Foreskin fibroblast (primary cell): ENCODE measurements at places on chromosomes 5 and 9.

- no peak for DNase-seq
Measured at GRCh38 chr5:59198365-59198764, 615.5 kb downstream of the RAB3C start.

GRCh38 chr9:137227054-137227852, at the start of gene RNF224:
Gene RNF224, plus strand, starts transcription at chr9:137227502. Its CDS starts 834 bp downstream, at chr9:137228336.
- peak; percentile 53 for DNase-seq

DNA sequence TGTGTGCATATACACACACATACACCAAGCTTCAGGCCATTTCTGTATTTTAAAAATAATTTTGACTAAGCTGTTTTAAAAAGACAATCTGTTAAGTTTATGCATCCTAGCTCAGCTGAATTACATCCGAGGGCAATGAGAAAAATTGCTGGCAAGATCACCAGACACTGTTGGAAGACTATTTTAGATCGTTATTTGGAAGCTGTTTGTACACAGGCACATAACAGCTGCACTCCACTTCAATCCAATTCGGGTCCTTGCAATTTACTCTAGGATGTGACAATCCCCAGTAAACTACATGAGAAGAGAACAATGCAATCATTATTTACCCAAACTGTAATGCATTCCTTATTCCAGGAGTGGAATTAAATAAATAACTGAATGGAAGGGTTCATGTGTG, 79.3 kb upstream of the RASA1 start:
- no peak for DNase-seq

GRCh38 chr9:115972362-115972761, 181.2 kb upstream of the PAPPA start:
- DNase-seq: peak; percentile 44

DNA sequence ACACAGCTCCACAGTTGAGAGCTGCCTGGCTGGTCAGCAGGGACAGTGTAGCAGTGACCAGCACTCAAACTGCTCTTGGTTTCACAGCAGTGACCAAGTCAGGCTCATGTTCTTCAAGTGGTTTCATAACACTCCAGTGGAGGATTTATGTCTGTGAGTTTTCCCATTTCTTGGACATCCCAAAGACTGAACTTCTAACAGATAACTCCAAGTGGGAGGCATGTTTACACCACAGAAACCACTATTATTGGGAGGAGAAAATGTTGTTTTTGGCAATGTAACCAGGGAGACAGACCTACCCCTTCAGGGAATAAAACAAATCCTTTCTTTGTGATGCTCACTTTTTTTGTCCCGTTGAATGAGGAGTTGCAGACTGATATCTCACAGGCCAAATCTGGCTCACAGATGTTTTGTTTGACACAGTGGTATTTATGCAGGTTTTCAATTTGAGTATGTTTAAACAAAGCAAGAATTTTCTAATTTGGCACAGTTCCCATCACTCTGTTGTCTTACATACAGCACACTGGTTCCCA, 141.5 kb downstream of the RMI1 start:
- no peak for DNase-seq

- no peak for DNase-seq
Measured at GRCh38 chr5:169778622-169779596, 141.8 kb downstream of the DOCK2 start.

DNA sequence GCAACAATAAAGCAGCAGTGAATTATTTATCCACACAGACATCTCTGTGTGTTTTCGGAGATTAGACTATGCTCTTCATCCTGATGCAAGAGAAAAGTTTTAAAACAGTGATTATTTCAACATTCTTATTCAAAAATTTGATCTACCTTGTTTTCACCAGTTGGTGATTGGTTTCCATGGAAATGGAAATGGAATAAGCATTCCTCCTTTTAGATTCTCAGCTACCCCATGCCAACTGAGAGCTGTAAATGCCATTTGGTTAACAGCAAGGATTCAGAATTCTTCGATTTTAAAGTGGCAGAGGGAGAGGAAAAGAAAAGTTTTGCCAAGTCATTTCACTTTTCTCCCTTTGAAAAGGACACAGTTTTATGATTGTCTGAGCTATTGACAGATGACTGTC, 154.7 kb downstream of the PCSK5 start:
- DNase-seq: no peak

GRCh38 chr5:14009575-14009974, 65.1 kb upstream of the DNAH5 start:
- DNase-seq: no peak

DNA sequence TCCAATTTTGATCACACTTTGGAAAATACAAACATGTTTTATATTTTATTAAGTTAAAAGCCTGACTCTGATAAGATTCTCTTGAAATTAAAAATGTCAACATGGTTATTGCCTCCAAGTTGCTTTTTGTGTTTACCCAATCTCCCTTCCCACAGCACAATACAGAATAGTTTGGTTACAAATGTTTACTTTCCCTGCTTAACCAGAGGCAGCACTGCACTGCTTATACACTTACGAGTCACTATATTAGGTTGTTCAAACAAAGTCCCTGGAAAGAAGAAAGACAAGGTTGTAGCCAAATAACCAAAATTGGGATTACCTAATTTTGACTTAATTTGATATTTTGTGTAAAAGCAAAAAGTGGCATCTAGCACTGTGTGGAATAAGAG, 25.9 kb downstream of the SRFBP1 start:
- peak; percentile 35 for DNase-seq

DNA sequence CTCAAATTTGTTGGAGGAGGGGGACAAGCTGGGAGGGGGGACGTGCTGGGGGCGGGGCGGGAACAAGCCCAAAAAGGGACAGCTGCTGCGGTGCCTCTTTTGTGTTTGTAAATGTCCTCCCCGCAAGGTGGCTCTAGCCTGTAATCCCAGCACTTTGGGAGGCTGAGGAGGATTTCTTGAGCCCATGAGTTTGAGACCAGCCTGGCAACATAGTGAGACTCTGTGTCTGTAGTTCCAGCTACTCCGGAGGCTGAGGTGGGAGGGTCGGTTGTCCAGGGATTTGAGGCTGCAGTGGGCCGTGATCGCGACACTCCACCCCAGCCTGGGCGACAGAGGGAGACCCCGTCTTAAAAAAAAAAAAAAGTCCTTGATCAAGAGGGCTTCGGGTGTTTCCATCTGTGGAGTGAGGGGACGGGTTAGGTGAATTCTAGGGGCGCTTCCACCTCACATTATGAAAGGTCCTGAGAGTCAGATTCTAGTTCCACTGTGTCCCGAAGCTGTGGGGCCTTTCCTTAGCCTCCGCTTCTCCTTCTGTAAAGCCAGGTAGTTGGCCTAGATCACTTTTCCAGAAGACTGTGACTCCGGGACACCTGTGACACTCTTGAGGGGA, 779 bp upstream of the CTNNA1 start:
- peak; percentile 45 for DNase-seq

DNA sequence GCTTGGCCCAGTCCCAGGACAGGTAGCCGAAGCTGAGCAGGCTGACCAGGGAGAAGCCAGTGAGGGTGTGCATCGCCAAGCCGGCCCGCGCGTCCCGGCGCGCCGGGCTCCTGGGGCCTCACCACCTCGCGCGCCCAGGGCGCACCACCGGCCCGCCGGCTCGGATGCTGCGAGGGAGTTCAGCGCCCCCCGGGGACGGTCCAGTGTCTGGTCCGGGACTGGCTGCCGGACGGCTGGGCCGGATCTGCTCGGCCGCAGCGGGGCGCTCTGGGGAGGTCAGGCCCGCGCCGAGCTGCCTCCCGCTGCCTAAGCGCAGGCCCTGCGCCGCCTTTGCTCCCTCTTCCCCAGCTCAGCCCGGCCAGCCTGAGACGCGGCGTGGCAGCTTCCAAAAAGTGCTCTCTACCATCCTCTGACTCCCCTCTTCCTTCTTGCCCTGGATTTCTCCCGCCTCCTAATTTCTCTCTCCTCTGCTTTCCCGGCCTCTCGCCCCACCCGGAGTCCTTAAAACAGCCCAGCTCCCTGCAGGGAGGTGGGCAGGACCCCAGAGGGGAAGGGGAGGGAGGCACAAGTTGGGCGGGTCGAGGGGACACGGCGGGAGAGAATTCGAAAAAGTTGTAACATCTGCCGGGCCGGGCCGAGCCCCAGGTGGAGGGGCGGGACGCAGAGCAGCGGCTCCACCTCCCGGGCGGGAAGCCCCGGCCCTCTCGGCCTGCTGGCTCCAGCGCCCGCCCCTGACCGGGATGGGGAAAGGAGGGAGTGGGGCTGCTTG, at the start of gene ARSI:
TSS of gene ARSI (minus strand) at position 605 of the 769 bp plus-strand sequence. CDS start at position 73, 532 bp downstream.
- peak; percentile 67 for DNase-seq

DNA sequence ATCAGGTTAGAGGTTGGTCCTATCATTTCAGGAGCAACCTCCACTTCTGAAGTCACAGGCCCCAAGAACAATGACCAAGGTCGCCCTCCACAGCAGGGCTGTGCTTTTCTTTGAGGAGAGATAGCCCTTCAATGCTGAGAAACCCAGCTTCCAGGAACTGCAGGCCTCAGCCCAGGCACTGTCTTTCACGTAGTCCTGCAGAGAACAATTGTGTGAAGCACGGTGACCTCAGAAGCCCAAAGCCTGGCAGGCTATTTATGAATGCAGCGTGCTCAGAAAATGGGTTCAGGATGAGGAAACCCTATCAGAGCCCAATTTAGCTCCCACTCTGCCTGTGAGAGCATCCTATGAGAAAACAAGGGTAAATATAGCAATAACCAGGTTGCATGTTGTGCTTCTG, 388.3 kb downstream of the PLK2 start:
- no peak for DNase-seq

DNA sequence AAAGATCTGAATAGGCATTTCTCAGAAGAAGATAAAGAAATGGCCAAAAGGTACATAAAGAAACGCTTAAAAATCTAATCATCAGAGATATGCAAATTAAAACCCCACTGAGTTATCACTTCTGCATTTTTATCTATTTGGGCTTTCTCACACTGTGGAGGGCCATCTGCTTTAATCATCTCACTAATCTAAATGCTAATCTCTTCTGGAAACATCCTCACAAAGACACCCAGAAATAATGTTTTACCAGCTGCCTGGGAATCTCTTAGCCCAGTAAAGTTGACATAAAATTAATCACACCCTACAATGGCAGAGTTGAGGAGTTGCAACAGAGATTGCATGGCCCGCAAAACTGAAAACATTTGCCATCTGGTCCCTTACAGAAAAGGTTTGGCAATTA, 407.9 kb upstream of the CYLC2 start:
- DNase-seq: no peak

- no peak for DNase-seq
Measured at GRCh38 chr5:76469656-76470290, 66.7 kb downstream of the IQGAP2 start.

DNA sequence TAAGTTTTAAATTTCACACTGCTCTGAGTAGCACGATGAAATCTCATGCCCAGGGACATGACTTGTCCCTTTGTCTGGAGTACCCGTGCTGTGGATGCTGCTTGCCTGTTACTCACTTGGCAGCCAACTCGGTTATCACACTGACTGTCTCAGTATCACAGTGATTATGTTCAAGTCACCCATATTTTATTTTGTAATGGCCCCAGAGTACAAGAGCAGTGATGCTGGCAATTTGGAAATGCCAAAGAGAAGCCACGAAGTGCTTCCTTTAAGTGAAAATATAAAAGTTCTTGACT, 22.8 kb upstream of the SCGB3A2 start:
- no peak for DNase-seq

GRCh38 chr9:132075853-132076252, 3.8 kb downstream of the MED27 start:
- no peak for DNase-seq

- no peak for DNase-seq
Measured at GRCh38 chr5:174371600-174372094, 326.1 kb downstream of the NSG2 start.

GRCh38 chr9:82410866-82411265, 422.3 kb downstream of the SPATA31D1 start:
- DNase-seq: no peak

DNA sequence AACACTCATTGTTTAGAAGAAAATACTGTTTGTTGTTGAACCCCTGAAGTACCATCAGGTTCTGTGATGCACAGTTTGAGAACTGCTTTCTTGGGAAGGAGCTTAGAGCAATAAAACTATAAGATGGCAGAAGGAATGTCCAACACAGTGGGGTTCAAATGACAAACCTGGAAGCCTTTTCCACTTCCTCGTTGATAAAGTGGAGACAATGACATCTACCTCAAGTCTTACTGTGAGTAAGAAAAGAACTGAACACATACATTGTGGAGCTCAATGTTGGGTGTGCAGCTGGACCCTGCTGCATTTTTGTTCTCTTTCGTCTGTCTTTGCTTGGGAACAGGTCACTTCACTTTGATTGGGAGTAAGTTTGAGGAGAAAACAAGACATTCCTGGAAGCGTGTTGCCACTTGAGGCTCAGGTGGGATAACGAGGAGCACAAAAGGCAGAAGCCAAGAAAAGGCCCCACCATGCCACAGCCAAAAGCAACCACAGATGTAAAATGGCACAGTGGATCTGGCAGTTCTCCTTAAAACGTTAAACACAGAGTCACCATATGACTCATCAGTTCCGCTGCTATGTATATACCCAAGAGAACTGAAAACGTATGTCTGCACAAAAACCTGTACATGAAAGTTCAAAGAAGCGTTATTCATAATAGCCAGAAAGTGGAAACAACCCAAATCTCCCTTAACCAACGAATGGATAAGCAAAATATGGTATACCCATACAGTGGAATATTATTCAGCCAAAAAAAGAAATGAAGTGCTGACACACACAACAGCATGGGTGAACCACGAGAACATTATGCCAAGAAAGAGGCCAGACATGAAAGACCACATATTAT, 42.9 kb upstream of the SUB1 start:
- peak; percentile 7 for DNase-seq

DNA sequence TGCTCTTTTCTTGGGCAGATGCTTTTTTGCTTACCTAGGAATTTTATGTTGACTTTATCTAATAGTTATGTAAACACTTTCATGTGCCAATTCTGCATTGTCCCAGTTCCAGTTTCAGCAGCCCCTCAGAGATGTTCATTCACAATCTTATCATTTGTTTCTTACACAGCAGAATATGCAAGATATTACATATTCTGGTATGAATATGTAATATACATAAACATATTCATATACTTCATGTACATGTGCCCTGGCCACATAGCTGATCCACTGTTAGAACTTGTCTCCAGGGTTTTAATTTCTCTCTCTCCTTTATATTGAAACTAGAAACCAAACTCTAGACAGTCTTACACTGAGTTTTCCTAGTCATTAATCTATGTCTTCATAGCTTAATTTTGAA, 90.2 kb upstream of the PARP8 start:
- no peak for DNase-seq

- peak; percentile 90 for DNase-seq
Measured at GRCh38 chr9:110351009-110351467, 13.4 kb upstream of the TXNDC8 start.

- no peak for DNase-seq
Measured at GRCh38 chr5:120344181-120344580, 119.9 kb upstream of the PRR16 start.

GRCh38 chr5:42984307-42984706, 55.8 kb downstream of the ANXA2R start:
- DNase-seq: peak; percentile 60

DNA sequence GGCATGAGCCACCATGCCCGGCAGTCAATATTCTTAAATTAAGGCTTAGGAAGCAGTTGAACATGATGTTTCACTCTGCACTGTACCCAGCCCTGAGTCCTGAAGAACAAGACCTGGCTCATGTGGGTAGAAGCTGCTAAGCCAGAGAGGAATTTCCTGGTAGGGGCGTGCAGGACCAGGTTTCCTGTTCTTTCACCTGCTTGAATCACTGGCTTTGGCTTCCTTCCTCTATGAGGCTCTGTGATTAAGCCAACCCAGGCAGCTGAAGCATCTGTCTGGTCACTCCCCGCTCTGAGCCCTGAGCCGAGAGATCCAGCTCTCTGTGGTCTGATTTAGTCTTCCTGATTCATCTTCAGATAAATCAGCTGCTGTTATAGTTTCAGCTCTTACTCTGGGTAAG, 29.1 kb downstream of the CFAP77 start:
- DNase-seq: no peak
